WTC11 (cell line): ENCODE measurements at places on chromosomes 12 and 14.

DNA sequence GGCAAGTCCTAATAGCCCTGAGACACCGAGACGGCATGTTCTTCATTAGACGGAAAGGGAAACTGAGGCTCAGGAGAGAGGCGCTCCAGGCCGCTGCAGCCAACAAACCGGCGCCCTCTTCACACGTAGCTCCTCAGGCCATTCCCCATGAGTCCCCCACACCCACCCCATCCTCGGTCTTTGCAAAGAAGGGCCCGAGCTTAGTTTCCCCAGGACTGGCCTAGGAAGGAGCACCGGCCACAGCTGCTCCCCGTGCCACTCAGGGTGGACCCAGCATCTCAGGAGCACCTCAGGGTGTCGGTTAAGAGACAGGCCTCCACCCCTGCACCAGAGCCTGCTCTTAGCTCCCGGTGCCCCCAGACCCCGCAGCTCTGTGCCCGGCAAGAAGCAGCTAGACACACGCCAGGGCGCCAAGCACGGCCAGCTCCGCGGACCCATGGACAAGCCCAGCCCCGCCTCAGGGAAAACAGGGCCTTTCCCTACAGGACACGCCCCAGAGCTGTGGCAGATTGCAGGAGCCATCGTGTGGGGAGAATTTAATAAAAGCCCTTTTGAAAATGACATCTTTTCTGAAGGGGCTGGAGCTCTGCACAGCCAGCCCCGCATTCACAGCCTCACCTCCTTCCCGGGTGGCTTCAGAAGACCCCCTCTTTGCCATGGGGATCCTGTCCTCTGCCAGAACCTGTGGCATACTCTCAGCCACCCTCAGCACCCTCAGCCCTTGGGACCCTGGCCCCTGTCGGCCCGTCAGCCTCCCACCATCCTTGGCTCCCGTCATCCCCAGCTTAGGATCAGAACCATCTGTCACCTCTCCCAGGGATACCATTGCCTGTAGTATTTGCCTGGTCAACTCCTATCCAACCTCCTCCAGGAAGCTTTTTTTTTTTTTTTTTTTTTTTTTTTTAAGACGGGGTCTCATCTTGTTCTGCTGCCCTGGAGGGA lies 59.7 kb downstream of the LGMN start:
- DNase-seq = no peak

- no peak for DNase-seq
These were observed 14.1 kb downstream of the STAB2 start for GRCh38 chr12:103600967-103601728.

DNA sequence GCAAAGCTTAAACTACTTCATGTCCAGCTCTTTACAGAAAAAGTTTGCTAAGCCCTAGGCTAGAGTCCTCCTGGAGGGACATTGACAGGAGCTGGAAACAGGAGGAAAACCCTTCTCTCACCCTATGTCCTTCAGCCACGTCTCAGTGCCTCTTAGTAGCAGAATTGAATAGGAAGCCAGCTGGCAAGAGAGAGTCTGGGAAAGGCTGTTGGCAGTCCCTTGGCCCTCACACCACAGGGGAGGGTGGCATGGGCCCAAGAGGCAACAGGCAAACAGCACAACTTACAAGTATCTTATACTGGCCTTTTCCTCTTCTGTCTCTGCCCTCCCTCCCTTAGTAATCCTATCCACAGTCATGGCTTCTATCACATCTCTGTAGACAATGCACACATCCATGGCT lies 27.7 kb upstream of the DHRS2 start:
- DNase-seq = no peak

- no peak for DNase-seq
These were observed 102.0 kb downstream of the HMGA2 start for GRCh38 chr12:65926119-65926908.
